ENCODE measurements at places on chromosomes 4 and X. TPM values are rescaled to one million over a fixed set of nuclear protein-coding genes. Genes with fewer than 3 reads are reported as not detected.

ARHGAP6 gene
- 3.0 TPM for total RNA-seq

SYNPO2 gene
- total RNA-seq: 31.4 TPM

GPRASP1 gene
- total RNA-seq: 14.8 TPM

DNA sequence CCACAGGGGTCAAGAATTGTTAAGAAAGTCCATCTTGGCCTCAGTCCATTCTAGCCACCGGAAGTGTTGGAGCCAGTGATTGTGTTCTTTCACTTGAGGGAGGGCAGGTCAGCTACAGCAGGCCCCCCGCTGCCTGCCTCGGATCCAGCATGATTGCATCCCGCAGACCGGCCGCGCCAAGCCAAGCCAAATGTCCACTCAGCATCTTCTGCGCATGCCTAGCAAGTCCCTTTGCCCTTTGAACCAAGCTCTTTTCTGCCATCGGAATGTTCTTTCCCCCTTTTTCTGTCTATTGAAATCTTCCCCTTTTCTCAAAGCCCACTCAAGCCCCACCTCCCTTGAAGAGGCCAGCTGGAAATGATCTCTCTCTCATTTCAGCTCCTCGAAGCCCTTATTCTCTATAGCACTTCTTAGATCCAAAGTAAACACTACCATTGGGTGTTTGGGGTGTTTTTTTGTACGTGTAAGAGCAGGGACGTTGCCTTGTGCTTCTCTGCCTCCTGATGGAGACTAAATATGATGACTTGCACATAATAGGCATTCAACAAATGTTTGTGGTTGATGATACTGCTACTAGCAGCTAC lies 147.8 kb upstream of the BCOR start:
- peak; percentile 32 for DNase-seq

- DNase-seq: no peak
These were observed 6.5 kb downstream of the BBS7 start for GRCh38 chr4:121863799-121864198.

GRCh38 chrX:74922922-74923543 lies 2.2 kb downstream of the NEXMIF start:
- no peak for DNase-seq

GRCh38 chr4:163107754-163108153 lies 58.9 kb downstream of the NAF1 start:
- no peak for DNase-seq

- no peak for DNase-seq
These were observed 11.3 kb downstream of the CXorf58 start for GRCh38 chrX:23919148-23919547.

DNA sequence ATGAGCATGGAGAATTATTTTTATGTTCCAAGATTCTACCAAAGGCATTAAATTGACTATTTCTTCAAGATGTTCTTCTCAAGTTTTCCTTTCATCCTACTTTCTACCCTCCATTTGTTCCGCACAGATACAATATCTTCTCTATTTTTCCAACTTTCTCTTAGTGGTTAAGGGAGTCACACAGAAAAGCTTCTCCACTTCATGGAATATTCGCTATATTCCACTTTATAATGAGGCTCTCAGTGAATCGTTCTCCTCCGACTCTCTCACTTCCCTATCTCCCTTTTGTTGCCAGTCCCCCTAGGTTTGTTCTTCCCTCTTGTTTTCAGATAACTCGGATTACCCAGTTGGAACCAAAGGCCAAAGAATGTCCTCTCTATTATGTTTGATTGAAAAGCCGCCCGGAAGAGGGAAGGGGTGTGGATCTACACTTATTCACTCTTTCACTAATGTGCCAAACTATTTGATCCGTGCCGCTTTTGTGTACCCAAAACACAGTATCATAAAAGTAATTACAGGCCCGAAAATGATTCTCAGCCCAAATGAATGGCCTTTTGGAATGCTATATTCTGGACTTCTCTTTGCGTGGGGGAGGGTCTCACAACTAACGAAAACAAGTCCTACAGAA lies 1.2 kb downstream of the SH3D19 start:
- no peak for DNase-seq

GRCh38 chrX:40402831-40403533 lies 177.8 kb upstream of the ATP6AP2 start:
- DNase-seq: peak; percentile 78

DNA sequence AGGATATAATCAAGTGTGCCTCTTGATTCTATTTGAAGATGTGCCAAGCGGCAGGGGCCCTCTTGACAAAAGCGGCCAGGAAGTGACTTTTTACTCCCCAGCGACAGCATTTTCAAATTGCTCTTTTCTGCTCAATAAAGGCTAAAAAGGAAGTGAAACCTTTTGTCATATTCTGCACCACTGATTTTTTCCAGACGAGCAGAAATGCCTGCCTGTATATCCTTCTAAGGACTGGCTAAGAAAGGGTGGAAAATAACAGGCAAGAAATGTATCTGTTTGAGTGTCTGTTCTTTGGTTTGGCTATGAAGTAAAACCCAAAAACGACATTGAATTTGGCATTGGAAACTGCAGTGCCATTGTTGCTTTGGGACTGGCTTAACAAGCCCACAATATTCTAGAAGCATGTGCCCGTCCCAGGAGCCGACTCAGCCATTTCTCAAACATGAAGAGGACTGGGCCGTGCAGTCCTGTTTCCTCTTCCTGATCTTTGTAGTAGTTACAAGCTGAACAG lies 25.4 kb downstream of the TMSB4X start:
- no peak for DNase-seq

DNA sequence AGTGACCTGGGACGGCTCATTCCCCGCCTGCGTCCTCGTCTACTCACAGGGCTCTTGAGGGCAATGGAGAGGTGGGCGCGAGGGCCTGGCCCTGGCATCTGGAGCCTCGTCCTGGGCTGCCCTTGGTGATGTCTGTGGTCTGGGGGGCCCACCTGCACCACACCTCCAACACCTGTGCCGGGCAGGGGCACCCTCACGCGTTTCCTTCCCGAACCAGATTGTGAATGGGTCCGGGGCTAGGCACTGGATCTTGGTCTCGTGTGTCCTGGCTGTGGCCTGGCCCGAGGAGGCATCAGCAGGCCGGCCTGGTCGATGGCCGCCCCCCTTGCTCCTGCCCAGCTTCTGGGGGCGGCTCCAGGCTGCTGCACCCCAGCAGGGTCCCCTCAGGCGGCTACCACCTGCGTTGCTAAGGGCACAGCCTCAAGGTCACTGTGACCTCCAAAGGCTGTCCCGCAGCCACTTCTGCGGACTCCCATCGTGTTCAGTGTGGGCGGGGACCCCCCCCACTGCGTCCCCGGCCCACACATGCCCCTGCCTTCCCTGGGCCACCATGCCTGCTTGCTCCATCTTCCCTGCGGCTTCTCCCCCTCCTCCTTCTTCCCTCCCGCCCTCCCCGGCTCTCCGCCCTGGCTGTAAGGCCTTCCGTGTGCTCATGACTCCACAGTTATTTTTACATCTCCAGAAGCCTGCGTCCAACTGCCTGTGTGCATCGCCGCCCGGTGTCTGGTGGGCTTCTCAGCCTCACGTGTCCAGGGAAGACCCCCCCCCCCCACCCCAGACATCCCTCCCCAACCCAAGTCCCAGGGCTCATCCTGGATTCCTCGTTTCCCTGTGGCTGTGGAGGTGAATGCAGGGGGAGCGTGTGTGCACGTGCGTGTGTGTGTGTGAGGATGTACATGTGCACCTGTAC lies 3.8 kb downstream of the DOK7 start:
- DNase-seq: no peak

DNA sequence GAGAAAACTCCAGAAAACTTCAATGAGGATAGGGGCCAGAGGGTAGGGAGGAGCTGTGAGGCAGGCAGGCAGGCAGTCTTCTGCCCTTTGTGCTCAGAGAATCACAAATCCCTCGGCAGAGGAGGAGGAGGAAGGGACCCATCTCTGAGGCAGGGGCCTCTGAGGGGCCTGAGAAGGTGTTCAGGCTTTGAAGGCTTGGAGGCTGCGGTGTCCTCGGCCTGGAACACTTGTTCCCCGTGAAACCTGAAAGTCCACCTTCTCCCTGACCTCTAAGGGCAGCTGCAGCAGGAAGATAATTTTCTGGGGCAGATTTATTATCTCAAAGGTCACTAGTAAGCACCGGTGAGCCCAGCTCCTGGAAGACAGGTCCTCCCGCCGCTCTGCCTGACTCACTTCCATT lies 200.3 kb upstream of the BCOR start:
- DNase-seq: no peak

DNA sequence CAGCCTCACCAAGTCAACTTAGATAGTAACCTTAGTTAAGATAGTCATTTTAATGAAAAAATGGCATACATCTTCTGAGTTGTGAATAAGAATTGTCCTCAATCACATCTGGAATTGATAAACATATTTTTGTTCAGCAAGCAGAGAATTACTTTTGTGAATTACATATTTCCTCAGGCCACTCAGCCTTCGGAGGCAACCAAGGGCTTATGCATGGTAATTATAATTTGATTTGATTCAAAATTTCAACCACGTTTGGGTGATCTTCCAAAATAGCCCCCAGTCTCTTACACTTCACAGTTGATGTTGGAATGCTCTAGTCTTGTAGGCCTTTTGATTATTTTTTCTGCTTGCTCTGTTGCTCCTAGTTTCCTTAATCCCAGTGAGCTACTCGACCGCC lies 63.4 kb downstream of the GALNTL6 start:
- no peak for DNase-seq

GRCh38 chr4:155487210-155487609 lies 110.4 kb upstream of the MAP9 start:
- DNase-seq: no peak

DNA sequence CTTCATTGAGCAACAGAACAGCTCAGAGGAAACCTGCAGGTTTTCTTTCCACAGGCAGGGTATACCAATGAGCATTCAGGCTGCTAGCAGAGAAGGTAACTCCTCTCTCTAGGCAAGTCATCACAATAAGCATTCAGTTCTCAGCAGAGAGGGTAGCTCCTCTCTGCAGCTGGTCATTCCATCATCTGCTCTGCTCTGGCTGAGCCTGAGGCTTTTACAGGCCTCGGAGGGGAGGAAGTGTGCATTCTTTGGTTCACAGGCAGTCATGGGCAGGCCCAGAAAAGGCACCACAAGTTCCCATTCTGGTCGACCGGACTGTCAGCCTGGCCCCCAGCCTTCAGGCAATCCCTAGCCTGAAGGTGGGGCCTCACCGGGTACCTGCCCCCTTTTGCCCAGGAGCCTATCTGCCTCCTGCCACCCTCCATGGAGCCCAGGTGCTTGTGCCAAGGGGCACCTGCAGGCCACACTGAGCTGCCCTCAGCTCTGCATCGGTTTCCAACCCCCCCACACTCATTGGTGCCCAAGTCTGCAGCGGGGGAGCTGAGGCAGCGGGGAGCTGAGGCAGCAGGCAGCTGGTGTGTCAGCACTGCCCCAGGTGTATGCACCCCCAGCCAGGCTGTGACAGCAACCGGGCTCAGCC lies 83.1 kb downstream of the PRDM5 start:
- no peak for DNase-seq

DNA sequence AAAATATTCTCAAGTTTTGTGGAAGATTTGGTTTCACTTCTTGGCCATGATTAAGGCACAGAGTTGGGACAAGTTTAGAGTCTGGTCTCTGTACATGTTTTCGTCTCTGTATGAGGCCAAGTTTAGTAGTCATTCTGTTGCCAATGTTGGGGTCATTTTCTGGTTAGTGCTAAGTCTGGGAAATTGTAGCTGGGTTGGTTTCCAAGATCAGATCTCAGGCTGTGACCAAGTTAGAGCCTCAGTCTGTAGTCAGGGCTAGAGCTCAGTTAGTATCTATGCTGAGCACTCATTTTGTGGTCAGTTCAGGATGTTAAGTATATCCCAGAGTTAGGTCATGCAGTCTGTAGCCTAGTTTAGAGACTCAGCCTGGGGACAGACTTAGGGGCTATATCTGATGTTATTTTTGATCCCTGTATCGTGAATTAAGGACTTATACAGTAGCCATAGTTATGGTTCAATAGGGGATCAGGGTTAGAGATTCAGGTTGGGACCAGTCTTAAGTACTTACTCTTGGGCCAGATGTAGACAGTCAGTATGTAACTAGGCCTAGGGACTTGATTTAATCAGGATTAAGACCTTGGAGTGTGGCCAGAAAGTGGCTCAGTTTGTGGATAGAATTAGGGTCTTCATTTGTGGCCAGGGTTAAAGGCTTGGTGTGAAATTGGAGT lies 6.6 kb upstream of the ENOX2 start:
- no peak for DNase-seq

- DNase-seq: no peak
These were observed 376 bp upstream of the C4orf36 start for GRCh38 chr4:86892636-86892960.

DNA sequence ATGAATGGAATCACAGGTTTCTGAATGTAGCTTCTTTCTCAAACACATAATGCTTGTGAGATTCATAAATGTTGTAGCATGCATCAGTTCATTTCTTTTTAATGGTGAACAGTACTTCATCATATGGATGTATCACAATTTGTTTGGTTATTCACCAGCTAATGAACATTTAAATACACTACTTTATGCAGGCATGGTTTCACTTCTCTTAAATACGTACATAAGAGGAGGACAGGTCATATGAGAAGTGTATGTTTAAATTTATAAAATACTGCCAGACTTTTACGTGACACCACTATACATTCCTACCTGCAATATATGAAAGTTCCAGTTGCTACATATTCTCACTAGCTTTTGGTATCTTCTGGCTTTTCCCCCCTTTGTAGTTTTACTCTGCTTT lies 65.4 kb downstream of the ANKRD17 start:
- no peak for DNase-seq

DNA sequence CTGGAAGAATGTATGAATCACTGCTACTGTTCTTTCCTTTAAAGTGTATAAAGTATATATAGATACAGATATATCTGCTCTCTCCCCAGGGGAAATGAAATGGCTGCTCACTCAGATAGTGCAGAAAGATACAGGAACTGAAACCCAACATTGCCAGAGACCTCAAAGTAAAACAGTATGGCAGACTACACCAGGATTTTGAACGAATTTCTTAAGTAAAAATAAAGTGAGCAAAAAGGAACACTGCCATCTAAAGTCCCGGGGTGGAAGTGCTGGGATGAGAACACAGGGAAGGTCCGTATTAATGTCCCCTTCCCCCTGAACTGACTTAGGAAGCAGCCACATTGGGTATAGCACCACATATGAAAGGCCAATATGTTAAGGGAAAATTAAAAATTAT lies 93.4 kb downstream of the TMA16 start:
- no peak for DNase-seq

GRCh38 chr4:100493756-100494155 lies 24.1 kb downstream of the EMCN start:
- no peak for DNase-seq

- no peak for DNase-seq
These were observed 122.4 kb downstream of the BCOR start for GRCh38 chrX:39975101-39975925.

DNA sequence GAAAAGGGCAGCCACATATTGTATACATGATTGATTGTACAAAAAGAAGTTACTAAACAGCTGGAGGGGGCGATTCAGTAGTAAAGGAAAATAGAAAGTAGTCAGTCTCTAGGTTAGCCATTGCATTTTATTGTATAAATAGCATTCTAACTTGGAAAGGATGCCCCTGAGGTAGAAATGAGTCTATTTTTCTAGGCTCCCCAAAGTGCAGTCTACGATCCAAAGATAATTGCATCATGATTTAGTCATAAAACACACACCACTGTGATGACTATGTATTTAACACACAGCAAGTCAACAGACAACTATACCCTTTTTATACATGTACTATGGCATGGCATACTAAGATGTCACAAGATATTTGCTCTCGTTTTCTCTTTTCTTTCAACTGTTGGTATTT lies 204.9 kb downstream of the APBB2 start:
- no peak for DNase-seq

GRCh38 chr4:147396105-147396504 lies 84.8 kb upstream of the EDNRA start:
- no peak for DNase-seq

GRCh38 chr4:7817877-7818398 lies 121.7 kb downstream of the AFAP1 start:
- no peak for DNase-seq
